Caki2 (cell line): ENCODE measurements at places on chromosomes 1 and 21.

DNA sequence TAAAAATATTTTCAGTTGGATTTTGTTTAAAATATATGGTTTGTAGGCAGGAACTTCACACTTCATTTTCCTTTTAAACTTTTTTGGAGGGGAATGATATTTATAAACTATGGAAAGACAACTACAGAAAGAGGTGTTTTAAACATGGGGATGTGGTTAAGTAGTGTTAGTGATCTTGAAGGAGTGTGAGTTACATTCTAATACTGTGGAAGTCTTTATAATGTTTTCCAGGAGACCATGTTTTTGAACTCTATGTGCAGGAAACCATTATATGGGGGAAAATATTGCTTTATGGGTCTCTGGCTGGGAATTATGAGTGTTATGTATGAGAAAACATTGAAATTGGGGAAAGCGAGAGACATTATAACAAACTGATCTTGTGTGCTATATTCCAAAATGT is 35.8 kb upstream of the COL24A1 start:
- DNase-seq = no peak

DNA sequence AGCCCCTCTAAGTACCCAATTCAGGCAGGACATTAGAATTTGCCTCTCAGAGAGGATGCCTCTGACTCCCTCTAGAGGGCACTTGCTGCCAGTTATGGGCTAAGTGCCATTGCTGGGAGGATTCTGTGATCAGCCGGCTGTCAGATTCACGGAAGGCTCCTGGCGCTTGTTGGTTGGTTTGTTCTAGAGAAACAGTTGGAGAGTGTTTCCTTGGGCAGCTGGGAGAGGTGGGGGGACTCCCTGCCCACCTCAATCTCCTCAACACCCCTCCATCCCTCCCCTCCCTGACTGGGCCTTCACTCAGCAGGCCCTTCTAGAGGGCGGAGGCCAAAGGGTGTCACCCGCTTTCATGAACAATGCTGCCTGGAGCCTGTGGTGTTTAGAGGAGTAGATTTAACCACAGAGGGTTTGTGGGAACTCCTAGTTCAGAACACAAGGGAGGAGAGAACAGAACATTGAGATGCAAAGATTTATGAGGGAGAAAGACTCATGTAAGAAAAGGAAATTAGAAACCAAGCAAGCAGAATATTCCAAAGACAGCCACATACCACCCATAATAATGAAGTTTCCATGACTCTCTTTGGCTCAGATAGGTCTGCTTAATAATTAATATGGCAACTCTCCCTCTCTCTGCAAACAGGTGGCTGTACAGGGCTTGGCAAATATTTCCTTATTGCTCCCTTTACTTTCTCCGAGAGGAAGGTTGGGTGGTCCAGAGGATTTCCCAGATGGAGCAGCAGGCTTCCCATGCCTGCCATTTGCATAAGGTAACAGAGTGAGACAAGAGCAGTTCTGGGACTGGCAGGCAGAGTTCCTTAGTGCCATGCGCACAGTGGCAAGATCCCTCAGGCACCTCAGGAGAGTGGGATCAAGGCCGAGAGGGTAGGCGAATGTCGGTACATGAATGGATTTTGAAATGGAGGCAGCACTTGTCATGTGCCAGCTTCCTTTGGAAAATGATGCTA is 30.0 kb upstream of the ACP6 start:
- peak; percentile 63 for DNase-seq

GRCh38 chr1:159664247-159664646 is 50.1 kb downstream of the CRP start:
- no peak for DNase-seq

DNA sequence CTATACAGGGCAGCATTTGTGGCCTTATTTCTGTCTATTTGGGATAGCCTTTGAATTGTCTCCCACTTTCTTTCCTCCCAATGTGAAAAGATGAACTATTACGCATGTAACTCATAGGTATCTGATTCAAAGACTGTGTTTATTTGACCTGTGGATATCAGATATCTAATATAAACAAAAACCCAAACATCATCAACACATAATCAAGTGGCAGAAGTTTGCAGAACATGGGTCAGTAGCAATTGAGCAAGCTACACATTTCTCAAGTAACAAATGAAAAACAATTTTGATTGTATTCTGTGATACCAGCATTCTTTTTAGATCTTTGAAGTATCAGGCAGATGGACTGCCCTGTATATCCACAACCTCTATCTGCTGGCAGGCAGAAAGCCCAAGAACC is 490.5 kb upstream of the ADGRL2 start:
- DNase-seq = no peak

- DNase-seq = no peak
These were observed 243.0 kb downstream of the TOMM20 start for GRCh38 chr1:234885601-234886000.

GRCh38 chr21:30102871-30103270 is 63.7 kb downstream of the CLDN17 start:
- no peak for DNase-seq

DNA sequence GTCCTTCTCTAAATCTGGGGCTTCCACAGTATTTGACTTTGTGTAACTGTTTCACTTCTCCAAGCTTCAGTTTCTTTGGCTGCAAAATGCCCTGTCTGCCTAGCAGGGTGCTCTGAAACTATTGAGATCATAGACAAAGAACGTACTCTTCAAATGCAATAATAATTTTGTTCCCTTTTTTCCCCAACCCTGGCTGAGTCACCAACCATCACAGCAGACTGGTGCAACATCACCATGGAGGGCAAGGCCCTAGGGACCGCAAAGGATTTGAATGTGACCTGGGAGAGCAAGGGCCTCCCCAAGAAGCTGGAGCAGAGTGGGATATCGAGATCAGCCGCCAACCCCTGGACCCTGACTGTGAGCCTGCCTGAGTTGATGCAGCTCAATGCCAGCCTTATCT is 115.0 kb downstream of the FCRL5 start:
- no peak for DNase-seq

GRCh38 chr1:8815582-8816151 is 1.8 kb downstream of the RERE start:
- peak; percentile 66 for DNase-seq

GRCh38 chr1:37394574-37395464 is 79.6 kb upstream of the ZC3H12A start:
- no peak for DNase-seq

GRCh38 chr1:226529891-226530290 is 18.7 kb upstream of the STUM start:
- DNase-seq = no peak

DNA sequence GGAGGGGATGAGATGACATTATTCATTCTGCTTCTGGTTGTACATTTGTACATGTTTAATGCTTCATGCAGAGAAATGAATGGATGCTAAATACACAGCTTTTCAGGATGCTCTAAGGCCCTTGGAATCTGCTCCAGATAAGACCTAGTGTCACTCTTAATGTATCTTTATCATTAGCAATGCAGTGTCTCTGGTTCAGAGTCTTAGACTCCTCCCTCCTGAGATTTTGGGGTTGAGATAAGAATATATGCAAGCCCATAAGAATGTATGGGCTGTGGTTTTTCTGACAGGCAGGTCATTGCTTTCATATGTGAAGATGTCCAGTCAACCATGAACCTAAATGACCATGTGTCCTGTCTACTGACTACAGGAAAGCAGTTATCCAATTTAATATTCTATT is 415.5 kb downstream of the RPS6KC1 start:
- DNase-seq = no peak

DNA sequence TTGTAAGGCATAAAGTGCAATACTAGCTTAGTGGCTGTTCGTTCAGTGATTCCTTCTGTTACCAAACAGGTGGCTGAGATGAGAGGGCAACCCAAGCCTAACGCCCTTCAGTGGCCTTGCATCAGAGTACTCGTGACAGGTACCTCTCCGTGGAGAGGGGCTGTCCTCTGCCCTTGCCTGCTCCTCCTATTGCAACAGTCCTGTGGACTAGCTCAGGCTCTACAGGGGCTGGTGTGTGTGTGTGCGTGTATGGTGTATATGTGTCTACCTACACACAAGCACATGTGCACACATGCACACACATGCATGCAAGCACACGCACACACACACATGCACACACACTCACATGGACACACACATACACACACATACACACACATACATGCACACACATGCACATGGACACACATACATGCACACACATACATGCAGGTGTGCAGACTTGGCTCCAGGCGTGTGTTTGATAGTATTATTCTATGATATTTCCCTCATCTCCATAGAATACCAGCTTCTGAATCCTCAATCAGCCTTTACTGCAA is 15.1 kb downstream of the TFF3 start:
- no peak for DNase-seq

- no peak for DNase-seq
These were observed 70.9 kb upstream of the PLA2G4A start for GRCh38 chr1:186757851-186758250.

DNA sequence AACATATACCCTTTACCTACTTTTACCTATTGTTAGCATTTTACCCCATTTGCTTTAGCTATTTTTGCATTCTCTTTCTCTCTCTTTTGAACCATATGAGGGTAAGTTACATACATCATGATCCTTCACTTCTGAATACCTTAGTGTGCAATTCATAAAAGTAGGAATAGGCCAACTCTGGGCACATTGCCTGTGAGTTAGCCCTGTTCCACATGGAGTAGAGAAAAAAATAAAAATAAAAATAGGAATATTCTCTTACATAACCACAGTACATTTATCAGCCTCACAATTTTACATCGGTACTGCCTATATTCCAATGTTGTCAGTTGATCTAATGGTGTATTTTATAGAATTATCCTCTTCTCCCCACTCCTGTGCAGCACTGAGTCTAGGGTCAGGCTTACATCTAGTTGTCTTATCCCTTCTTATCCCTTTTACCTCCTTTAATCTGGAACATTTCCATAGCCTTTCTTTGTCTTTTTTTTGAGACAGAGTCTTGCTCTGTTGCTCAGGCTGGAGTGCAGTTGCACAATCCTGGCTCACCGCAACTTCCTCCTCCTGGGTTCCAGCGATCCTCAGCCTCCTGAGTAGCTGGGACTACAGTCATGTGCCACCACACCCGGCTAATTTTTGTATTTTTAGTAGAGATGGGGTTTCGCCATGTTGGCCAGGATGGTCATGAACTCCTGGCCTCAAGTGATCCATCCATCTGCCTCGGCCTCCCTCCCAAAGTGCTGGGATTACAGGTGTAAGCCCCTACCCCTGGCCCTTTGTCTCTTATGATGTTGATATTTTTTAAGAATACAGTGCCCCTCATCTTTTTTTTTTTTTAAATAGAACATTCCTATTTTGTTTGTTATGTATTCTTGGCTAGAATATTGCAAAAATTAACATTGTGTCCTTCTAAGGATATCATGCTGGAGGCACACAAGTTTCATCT is 11.1 kb upstream of the SLC30A1 start:
- DNase-seq = peak; percentile 62

- DNase-seq = no peak
These were observed 40.9 kb upstream of the CCDC27 start for GRCh38 chr1:3711381-3711779.

- peak; percentile 15 for DNase-seq
These were observed 23.1 kb upstream of the USP25 start for GRCh38 chr21:15706696-15707095.

DNA sequence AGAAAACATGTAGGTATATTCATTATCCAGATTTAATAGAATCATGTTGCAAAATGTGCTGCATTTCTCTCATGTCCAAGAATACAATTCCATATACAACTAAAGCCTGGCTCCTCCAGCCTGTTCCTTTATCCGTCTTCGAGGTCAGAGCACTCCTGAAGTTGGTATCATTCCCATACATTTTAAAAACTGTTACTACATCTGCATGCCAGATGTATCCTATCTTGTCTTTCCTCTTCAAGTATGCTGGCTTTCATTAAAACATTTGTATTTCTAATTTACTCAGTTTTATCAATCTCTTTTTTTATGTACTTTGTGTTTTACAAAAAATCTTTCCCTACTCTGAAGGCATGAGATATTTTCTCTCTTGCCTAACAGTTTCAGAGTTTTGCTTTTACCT is 536.6 kb upstream of the USP24 start:
- no peak for DNase-seq

GRCh38 chr1:85198864-85199263 is 2.0 kb downstream of the SYDE2 start:
- no peak for DNase-seq

DNA sequence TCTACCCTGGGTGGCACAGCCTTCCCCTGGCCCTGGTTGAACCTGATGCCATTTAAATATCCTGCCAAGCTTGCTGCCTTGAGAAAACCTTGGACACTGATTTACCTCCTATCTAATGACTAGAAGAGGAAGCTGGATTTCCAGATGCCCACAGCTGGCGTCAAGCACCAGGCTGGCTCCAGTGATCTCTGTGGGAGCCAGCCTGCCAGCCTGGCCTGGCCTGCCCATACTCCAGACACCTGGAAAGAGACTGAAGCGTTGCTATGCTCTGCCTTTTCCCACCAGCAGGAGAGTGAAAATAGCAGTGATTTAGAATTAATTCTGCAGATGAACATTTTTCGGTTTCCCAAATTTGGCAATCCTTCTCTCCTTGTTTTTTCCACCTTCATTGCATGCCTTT is 11.5 kb upstream of the EIF4G3 start:
- no peak for DNase-seq

- no peak for DNase-seq
These were observed 592.5 kb downstream of the PTPRU start for GRCh38 chr1:29828526-29829447.

DNA sequence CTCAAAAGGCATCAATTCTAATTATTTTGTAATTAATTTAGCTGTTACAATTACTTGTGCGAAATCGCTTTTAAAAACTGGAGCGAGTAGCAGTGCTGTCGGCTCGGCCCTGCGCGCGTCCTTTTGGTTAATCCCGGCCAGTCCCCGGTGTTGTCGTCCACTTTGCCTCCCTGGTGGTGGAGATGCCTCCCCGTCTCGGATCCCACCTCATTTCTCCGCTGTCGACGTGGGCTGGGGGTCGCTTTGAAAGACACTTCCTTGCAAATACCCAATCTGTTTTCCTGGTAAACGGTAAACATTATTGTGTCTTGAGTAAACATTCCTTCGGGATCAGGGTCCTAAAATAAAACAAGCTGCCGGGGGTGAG is 3.7 kb downstream of the FOXD3 start:
- DNase-seq = no peak

GRCh38 chr1:201275253-201275666 is 8.0 kb upstream of the PKP1 start:
- DNase-seq = peak; percentile 89

GRCh38 chr1:155978325-155978972 is at the start of gene ARHGEF2:
Gene ARHGEF2 (minus strand): TSS chr1:155978547. CDS start chr1:155978427, 120 bp downstream.
- no peak for DNase-seq

GRCh38 chr1:115408533-115408932 is 70.5 kb upstream of the NGF start:
- DNase-seq = no peak

- DNase-seq = no peak
These were observed 34.8 kb upstream of the SLC19A1 start for GRCh38 chr21:45576838-45577737.

- no peak for DNase-seq
These were observed 11.5 kb downstream of the PALMD start for GRCh38 chr1:99657213-99658030.

GRCh38 chr1:67850611-67851075 is 17.4 kb upstream of the GNG12 start:
- DNase-seq = peak; percentile 85

DNA sequence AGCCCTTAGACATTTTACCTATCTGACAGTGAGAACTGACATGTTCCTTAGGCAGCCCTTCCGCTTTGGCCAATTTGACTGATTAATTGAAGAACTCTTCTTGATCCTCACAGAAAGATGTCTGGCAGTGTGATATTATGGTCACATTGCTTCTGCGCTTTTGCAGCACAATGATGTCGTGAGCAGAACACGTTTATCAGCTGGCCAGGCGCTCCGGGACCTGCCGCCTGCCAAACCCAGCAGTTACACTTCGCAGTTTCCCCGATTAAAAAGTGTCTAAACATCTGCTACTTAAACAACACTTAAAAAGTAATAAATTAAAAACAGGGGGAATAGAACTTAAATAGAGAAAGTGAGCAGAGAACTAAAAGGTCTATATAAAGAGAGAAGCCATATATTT is 103.5 kb upstream of the ETS2 start:
- no peak for DNase-seq
